ENCODE measurements at places on chromosomes 7 and 10. TPM values are rescaled to one million over a fixed set of nuclear protein-coding genes. Genes with fewer than 3 reads are reported as not detected.

DNA sequence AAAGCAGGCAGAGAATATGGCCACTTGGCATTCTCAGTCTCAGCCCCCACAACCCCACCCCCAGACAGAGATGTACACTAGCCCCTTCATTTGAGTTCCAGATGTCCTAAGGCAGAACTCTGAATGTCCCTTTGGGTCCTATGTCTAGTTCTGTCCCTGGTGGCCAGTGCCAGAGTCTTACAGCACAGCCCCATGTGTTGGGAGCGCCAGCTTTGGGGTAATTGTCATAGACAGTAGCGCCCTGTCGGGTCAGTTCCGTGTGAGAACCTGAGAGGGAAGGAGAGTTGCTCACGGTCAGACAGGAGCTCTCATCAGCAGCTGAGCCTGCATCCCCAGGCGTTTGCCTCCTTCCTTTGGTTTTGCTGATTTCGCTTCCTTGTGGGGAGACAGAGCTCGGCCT, 94.9 kb upstream of the INSYN2A start:
- no peak for DNase-seq

GRCh38 chr7:158648168-158648567, 56.4 kb downstream of the NCAPG2 start:
- no peak for DNase-seq

GRCh38 chr10:61842755-61843497, 58.6 kb upstream of the ARID5B start:
- DNase-seq, result no peak

- DNase-seq, result no peak
These were observed 494.0 kb upstream of the POT1 start for GRCh38 chr7:125423458-125424155.

DNA sequence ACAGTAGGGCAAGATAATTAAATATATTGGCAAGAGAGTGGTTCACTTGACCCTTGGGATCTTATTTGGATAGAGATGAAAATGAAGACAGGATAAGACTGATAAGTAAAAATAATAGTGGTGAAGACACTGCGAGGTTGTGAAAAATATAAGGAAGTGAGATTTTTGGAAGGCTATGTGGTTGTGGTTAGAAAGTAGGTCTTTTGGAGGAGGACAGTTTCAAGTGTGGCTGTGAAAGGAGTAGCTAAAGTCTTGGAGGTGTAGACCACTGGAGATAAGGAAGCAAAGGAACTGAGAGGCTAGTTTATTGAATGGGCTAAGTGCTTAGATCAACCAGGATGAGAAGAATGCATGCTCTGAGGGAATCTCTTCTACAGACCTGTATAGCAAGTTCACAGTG, 11.2 kb downstream of the MIOS start:
- DNase-seq, result no peak

GRCh38 chr10:77417359-77417758, 220.2 kb downstream of the KCNMA1 start:
- DNase-seq, result no peak

DNA sequence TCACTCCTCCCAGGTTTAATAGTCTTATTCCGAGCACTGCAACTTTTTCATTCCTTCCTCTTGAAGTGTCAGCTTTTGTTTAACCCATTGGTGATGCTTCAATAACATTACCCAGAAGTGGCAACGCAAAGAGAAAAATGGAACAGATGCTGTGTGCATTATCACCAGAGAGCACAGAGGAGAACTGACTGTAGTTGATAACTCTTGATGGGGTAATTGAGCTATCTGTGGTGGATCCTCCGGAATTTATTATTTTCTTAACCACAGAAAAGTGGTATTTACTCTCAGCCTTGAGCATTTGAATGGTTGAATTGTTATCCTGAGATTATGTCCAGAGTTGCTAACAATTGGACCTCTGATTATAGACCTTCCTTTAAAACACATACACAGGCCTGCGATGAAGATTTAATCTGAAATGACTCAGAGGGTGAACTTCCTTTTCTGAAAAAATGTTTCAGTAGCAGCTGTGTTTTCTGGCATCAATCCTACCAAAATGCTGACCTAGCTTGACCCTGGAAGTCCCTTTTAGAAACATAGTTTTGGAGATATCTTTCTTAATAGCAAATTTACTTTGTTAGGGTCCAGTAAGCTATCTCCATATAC, 1584.4 kb upstream of the LRRTM3 start:
- no peak for DNase-seq

GRCh38 chr7:76351372-76351771, 7.4 kb downstream of the YWHAG start:
- no peak for DNase-seq

- DNase-seq, result no peak
These were observed 12.2 kb upstream of the SAMD9L start for GRCh38 chr7:93160410-93160809.

- no peak for DNase-seq
These were observed 27.7 kb downstream of the ANXA8 start for GRCh38 chr10:47456079-47456785.

GRCh38 chr7:22194658-22195273, 162.2 kb downstream of the RAPGEF5 start:
- DNase-seq, result peak; percentile 63

DNA sequence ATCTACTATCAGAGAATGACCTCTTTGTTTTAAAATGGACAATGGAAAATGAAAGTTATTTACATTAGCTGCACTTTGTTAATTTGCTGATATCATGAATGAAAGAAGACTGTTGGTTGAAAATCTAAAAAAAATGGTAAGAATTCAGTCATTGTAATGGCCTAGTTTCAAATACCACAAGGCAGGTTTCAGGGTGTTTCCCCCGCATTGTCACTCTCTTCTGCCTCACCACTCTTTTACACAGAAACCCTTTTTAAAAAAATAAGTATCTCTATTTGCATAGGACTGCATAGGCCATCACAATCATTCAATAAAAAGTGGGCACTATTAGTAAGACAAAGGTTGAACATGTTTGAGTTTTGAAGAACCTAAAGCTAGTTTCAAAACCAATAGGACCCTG, 737.1 kb downstream of the INHBA start:
- DNase-seq, result no peak

DNA sequence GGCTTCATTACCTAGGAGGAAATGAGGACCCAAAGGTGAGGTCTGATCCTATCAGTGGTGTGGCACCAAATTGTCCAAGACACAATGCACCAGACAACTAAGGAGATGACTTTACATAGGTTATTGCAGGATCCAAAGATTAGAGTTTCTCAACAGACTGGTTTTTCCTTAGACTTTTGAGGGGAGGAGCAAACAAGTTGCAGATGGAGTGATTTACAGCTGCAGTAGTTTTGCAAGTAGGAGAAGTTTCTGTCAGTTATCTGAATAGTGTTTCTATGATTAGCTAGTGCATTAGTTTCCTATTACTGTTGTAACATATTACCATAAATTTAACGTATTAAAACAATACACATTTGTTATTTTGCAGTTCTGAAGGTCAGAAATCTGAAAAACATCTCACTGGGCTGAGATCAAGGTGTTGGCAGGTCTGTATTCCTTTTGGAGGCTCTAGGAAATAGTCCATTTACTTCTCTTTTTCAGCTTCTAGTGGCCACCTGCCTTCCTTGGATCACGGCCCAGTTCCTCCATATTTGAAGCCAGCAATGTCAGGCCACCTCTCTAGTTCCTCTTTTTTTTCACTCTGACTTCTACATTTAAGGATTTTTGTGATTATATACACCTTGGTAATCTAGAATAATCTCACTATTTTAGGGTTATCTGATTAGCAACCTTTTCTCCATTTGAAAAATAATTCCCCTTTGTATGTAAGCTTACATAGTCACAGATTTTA, 994.9 kb downstream of the REEP3 start:
- no peak for DNase-seq

- no peak for DNase-seq
These were observed 136.6 kb downstream of the CALN1 start for GRCh38 chr7:72275382-72276070.

DNA sequence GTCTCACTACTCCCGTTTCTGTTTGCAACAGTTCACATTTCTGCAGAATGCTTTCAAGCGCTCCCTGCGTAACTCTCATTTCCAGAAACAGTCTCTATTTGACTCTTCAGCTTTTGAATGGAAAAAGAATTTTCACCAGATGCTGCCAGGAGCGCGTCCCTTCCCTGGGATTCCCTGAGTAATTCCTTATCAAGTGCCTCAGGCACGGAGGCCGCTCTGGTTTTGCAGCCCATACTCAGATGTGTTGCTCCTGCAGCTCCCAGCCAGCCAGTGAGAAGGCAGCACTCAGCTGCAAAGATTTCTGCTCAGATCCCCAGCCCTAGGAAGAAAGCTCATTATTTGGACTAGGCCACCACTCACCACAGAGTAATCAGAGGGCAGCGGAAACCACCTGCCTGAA, 161.1 kb upstream of the CHST15 start:
- no peak for DNase-seq

GRCh38 chr10:101777619-101778145, 1.8 kb upstream of the FGF8 start:
- no peak for DNase-seq

GRCh38 chr10:44907556-44907955, 3.6 kb upstream of the TMEM72 start:
- DNase-seq, result no peak

DNA sequence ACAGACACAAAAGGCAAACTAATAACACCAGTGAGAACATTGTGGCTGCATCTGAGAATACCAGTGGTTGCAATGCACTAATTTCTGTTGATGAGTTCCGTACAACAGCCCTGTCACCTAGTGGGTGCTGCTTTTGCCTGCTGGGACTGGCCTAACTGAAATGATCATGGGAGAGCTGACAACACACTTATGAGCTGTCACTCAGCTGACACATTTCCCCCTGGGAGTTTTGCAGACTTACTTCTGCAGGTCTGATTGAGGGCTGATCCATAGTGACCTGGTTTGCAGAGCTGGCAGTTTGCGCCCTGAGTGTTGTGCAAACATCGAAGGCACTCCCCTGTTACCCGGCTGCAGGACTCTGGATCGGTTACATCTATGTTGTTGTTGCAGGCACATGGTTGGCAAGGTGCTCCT, 60.6 kb upstream of the LAMB1 start:
- DNase-seq, result no peak

GRCh38 chr10:71561003-71561574, 158.5 kb downstream of the C10orf105 start:
- no peak for DNase-seq

- DNase-seq, result no peak
These were observed 597.3 kb downstream of the PTPRN2 start for GRCh38 chr7:157990226-157990880.

DNA sequence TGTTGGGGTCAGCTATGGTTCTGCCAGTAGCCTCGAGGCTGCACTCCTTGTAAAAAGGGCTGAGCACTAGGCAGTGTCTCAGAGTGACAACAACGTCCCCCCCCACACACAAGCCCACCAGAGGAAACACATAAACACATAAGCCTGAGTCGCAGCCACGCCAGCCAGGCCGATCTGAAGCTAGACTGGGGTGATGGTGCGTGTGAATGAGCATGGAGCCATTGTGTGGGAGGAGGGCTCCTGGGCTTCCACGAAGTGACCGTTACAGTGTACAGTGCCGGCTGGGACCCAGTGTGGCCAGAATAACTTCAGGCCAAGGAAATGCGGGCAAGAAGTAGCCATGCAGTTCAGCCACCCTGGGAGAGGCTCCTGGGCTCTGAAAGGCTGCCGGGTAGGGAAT, 3.7 kb upstream of the C10orf105 start:
- no peak for DNase-seq

GRCh38 chr7:10101351-10101750, 872.3 kb upstream of the PHF14 start:
- DNase-seq, result no peak

The LIPM gene
- total RNA-seq, result not detected

The KEL gene
- 16.9 TPM for total RNA-seq

The TMEM176B gene
- total RNA-seq, result 21.2 TPM

The FOXI2 gene
- not detected for total RNA-seq

The CH25H gene
- total RNA-seq, result 2.2 TPM

The GRM3 gene
- 63.3 TPM for total RNA-seq

The HOXA5 gene
- total RNA-seq, result 0.35 TPM

The CPXM2 gene
- total RNA-seq, result 1.6 TPM

The HECW1 gene
- 113 TPM for total RNA-seq

The CAMK2B gene
- 391 TPM for total RNA-seq

The NEUROD6 gene
- total RNA-seq, result 20.2 TPM

Data from dorsolateral prefrontal cortex (tissue), 122 donors.